ENCODE measurements at places on chromosomes 2 and 18.

DNA sequence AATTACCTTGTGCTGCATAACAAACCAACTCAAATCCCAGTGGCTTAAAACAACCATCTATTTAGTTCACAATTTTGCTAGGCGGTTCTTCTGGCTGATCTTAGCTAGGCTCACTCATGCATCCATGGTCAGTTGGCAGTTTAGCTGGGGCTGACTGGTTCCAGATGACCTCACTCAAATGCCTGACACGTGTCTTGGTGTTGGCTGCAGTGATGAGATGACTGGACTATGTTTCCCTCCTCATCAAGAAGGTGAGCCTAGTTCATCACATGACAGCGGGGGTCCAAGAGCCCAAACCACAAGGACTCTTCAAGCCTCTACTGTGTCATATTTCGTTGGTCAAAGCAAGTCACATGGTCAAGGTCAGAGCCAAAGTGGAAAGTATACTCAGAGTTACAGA is 42.7 kb upstream of the ACTR3 start:
- DNase-seq, result no peak

DNA sequence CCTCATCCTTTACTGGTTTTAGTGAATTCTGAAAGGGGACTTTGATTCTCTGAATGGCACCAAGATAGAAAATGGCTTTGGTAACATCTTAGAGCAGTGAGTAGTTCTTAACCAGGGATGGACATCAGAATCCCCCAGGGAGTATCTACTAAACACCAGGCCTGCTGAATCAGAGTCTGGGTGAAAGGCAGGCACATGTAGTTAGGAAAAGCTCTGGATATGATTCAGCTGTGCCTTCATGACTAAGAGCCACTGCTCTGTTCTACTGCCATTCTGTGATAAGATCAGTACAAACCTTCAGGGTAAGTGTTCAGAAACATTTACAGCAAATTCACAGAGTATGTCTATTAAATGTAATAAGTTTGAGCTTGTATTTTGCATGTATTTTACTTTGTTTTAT is 46.2 kb upstream of the B3GNT2 start:
- no peak for DNase-seq

GRCh38 chr2:70247364-70248180 is 856 bp downstream of the TIA1 start:
- no peak for DNase-seq

DNA sequence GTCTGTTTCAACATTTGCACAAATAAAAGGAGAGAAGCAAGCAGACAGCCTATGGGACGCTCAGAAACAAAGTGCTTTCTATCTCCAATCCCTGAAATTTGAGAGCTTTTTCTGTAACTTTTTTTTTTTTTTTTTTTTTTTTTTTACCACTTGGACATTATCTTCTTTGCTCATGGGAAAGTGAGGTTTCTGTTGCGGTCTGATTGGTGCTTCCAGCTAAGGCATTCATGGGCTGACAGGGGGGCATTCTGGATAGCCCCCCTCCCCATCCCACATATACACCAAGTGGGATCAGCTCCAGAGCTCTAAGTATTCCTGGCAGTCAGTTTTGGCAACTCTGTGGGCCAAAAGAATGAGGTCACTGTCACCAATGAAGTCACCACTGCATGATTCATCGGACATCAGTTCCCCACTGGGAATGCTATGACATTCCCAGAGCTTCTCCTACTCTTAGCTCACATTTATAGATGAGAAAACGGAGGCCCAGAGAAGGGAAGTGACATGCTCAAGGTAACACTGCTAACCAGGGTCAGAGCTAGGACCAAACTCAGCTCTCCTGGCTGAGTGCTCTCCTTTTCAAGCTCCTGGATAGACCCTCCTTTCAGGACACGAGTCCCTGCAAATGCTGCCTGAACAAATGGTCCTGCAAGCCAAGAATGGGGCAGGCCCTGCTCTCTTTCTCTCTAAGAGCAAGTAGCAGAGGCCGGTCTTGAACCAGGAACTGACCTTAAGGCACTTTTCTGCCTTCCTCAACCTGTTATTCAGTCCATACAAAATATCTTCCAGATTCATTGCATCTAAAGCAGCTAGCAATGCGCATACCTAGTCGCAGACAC is 61.3 kb downstream of the TMEM247 start:
- DNase-seq, result no peak

DNA sequence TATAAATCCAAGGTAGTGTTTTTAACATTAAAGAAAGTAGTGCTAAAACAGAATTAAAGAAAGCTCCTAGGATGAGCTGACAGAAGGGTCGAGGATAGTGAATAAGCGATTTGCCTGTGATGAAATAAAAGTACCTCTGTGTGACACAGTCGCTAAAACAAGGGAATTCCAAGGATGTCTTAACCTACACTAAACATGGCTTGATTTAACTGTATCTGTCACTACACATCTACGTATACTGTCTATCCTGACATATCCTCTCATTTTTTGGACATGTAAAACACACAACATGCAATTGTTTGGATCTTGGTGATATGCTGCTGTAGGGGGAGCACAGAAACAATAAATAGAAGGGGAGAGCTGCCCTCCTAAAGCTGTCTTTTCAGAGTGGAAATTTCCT is 580.8 kb upstream of the SLC8A1 start:
- DNase-seq, result no peak

DNA sequence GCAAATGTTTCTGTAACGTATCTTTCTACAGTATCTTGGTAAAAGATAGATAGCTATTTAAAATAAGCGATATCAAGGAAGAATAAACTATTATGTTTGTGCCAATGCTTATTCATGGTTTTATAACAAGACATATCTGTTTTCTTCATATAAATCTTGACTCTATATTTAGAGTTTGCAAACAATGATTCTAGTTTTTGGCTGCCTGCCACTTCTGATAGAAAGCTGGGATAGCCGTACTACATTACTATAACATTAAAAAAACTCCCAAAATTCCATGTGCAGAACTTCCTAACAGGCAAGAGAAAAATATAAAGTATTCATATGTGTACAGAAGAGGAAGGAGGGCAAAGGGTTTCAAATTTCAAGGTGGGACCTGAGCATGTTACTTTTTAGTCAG is 985.0 kb downstream of the BCL11A start:
- no peak for DNase-seq

GRCh38 chr18:12309683-12310198 is 1.7 kb downstream of the TUBB6 start:
- DNase-seq, result no peak

GRCh38 chr18:1483385-1483784 is 578.7 kb downstream of the ADCYAP1 start:
- no peak for DNase-seq

- DNase-seq, result no peak
Observed at GRCh38 chr2:150286730-150287362, 200.6 kb downstream of the RND3 start.

- no peak for DNase-seq
Observed at GRCh38 chr2:177908182-177908581, 164.4 kb downstream of the PDE11A start.

DNA sequence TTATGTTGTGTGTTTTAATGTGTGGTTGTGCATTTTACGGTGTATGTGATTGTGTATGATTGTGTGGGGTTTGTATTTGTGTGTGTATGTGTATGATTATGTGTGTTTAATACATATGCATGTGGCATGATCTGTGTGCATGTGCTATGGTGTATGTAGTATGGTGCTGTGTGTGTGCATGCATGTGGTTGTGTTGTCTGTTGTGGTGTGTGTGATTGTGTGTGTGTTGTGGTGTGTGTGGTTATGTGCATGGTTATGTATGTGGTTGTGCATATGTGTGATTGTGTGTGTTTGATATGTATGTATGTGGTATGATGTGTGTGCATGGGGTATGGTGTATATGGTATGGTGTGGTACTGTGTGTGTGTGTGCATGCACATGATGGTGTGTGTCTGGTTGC is 148.1 kb upstream of the AGAP1 start:
- no peak for DNase-seq

DNA sequence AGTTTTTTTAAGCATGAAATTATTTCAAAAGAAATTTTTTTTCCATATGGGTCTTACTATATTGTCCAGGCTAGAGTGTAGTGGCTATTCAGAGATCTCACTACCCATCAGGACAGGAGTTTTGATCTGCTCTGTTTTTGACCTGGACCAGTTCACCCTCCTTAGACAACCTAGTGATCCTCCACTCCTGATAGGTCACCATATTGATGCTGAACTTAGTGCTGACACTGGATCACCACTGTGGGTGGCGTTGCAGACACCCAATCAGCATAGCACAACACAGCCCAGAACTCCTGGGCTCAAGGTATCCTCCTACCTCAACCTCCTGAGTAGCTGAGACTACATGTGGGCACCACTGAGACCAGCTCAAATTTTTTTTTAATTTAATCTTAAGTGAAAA is 8.2 kb downstream of the OLA1 start:
- no peak for DNase-seq

DNA sequence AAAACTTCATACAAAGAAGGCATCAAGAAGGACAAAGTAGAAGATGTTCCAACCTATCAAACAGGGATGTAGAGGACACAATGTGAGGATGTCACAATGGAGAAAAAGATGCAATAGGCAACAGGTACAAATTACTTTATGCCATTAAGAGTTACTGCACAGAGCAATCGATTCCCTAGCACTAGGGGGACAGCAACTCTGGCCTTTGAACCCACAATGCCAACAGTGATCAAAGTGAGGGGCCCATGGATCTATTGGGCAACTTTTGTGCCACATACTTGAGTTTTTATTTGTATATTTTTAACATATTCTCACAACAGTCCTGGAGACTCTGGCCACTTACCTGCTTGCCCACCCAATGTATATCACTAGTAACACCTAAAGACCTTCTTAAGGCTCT is 220.2 kb downstream of the HNMT start:
- DNase-seq, result no peak

DNA sequence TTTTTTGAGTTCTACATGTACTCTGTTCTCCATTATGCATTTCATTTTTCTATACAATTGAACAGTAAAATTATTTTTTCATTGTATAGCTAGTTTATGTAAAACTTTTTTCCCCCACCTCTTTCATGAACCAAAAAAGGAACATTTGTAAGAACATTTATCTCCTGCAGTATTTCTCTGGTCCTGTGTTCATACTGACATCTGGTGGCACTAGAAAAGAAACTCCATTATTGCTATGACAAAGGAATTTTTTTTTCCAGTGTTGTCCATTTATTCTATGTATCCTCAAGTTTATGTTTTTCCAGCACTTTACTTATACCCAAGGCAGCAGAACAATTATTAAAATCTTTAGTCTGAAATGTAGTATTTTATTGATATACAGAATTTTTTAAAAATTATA is 27.4 kb upstream of the CHAC2 start:
- DNase-seq, result no peak

- DNase-seq, result no peak
Observed at GRCh38 chr18:25780105-25780504, 310.3 kb downstream of the SS18 start.

DNA sequence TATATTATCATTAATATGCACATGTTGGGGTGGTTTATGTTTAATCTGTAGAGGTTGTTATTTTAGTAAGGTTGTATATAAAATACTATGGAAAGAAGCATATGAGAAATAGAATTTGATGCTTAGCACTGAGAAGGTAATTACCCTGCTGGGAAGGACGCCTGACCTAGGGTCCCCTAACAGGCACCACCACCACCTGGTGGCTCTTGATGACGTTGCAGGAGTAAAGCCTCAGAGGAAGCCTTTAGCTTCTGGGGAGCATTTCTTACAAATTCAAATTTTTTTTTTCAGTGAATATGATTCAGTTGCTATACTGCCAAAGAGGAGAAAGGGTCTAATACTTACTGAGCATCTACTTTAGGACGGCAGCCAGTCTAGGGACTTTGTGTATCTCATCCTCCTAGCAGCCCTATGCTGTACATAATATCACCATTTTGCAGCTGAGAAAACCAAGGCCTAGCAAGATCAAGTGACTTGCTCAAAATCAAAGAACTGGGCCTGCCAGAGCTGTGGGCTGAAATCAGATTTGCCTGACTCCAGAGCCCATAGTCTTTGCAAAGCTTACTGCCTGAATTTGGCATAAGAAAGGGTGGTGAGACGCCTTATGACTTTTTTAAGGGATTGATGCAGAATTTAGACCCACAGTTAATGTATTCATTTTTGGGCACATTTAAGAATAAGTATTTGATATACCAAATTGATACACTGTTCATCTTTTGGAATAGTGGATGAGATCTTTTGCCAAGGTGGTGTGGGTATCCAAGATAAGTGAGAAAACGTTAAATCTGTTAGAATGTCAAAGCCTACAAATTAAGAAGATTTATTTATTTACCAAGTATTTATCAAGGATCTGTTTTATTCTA is 78.8 kb upstream of the GAREM1 start:
- DNase-seq, result no peak

DNA sequence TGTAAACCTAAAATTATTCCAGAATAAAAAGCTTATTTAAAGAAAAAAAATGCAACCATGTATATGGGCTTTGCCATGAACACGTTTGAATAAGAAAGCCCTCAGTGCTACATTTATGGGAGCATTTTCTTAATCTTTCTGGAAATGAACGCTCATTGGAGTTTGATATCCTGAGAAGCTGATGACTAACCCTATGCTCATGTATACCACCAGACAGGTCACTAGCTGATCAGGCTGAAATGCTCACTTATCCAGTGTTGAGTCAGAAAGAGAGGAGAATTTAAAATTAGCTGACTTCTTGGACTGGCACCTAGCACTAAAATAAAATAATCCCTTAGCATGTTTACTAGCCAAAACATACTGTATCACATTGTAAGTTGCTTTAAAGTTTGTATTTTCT is 254.9 kb upstream of the SIX3 start:
- DNase-seq, result no peak

DNA sequence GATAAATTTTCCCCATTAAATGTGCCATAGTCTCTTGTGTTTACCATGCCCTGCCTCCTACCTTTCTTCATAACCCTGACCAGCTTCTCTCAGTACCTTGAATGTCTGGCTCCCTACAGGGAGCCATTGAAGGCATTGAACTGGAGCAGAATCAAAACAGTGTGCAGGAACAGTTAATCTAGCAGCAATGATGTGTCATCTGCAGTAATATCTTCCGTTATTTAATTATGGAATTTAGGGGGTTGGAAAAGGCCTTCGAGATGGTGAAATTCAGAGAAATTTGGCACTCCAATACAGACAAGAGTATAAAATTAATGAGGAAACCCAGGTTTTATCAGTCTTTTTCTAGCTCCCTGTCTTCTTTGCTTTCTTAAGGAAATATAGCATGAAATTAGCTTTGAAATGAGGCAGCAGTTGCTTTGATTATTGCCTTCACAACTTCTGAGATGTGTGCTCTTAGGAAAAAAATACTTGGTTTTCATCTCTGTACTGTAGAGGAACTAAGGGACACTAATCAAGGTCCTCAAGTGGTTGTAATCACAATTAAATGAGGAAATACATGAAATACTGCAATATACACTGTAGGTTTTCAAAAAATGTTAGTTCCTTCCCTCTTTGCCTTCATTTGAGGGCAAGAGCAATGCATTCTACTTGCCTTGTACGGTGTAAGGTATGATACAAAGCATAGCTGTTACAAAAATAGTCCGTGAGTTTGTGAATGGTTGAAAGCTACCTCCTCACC is 369.1 kb downstream of the SETBP1 start:
- DNase-seq, result no peak

GRCh38 chr2:175684466-175684865 is 317.6 kb downstream of the LNPK start:
- no peak for DNase-seq

All from esophagus squamous epithelium (tissue), 5 donors.